ENCODE measurements at places on chromosomes 1 and 21.

GRCh38 chr1:229349463-229350385, 6.9 kb upstream of the CCSAP start:
- DNase-seq, result no peak

DNA sequence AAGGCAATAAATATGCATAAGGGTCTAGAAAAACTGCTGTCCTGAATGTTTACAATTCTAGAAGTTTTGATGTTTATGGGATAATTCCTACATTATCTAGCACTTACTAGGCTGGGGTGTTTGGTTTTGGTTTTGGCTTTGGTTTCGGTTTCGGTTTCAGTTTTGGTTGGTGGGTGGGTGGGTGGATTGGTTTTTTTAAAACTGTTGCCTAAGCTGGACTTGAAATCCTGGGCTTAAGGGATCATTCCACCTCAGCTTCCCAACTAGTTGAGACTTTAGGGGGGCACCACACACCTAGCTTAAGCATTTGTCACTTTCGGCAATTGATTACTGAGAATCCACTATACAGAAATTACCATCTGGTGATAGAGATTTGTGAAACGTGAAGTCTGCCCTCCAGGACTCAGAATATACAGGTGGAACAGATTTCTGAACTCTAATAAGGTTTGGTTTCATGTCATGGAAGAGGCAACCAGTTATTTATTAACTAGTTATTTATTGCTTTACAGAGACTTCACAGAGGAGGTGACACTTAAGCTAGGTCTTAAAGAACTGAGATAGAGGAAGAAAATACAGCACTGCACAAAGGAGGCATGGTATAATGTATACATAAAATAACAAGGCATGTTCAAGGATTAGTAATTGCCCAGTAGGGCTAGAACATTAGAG, 69.6 kb downstream of the PIK3R3 start:
- DNase-seq, result peak; percentile 73

GRCh38 chr1:212606395-212607205, 2.0 kb upstream of the ATF3 start:
- no peak for DNase-seq

GRCh38 chr21:36706951-36707762, 8.2 kb downstream of the SIM2 start:
- no peak for DNase-seq

Data from fibroblast of villous mesenchyme (primary cell).